ENCODE measurements at places on chromosomes 1 and 21. TPM values are rescaled to one million over a fixed set of nuclear protein-coding genes. Genes with fewer than 3 reads are reported as not detected.

NBPF3 gene
- 29.3 TPM for total RNA-seq

RAD54L gene
- 0.50 TPM for total RNA-seq

PLA2G2F gene
- total RNA-seq: not detected

CYP4A11 gene
- total RNA-seq: not detected

SIM2 gene
- not detected for total RNA-seq

All from smooth muscle cell of trachea (primary cell).